ENCODE measurements at places on chromosomes 5 and 9. TPM values are rescaled to one million over a fixed set of nuclear protein-coding genes. Genes with fewer than 3 reads are reported as not detected.

The TMOD1 gene
- total RNA-seq, result 2.0 TPM

The CCDC152 gene
- not detected for total RNA-seq

The GBA2 gene
- 39.1 TPM for total RNA-seq

The SPATA31A3 gene
- not detected for total RNA-seq

The EQTN gene
- not detected for total RNA-seq

The WWC1 gene
- total RNA-seq, result 91.1 TPM

The SPINK4 gene
- not detected for total RNA-seq

The FCHO2 gene
- total RNA-seq, result 10.8 TPM

The LCN1 gene
- total RNA-seq, result not detected

The SHLD3 gene
- total RNA-seq, result 3.0 TPM

The TMEM232 gene
- total RNA-seq, result not detected

The MYMK gene
- total RNA-seq, result not detected

The RXRA gene
- 39.9 TPM for total RNA-seq

The SPIN1 gene
- total RNA-seq, result 48.9 TPM

The CDC20B gene
- total RNA-seq, result 0.08 TPM

The CDKN2B gene
- total RNA-seq, result not detected

The DRD1 gene
- 0.07 TPM for total RNA-seq

The FST gene
- 1.4 TPM for total RNA-seq

The PCDHGB6 gene
- total RNA-seq, result 0.13 TPM

The TRMT10B gene
- total RNA-seq, result 5.3 TPM

The C9orf50 gene
- not detected for total RNA-seq

The NEUROG1 gene
- total RNA-seq, result not detected

The SRD5A1 gene
- 27.7 TPM for total RNA-seq

The PLK2 gene
- 35.0 TPM for total RNA-seq

The FLT4 gene
- total RNA-seq, result 3.0 TPM

The GOLGA1 gene
- total RNA-seq, result 9.6 TPM

The CTXN3 gene
- not detected for total RNA-seq

The OLFM1 gene
- total RNA-seq, result 10.5 TPM

Measured in A549 treated with dexamethasone at 1 μM for 4 hours (cell line).